ENCODE measurements at places on chromosomes 1 and 21.

GRCh38 chr1:64983110-64983509 is 16.8 kb upstream of the JAK1 start:
- no peak for DNase-seq

- no peak for DNase-seq
Measured at GRCh38 chr21:38848187-38848609, 42.5 kb downstream of the ETS2 start.

DNA sequence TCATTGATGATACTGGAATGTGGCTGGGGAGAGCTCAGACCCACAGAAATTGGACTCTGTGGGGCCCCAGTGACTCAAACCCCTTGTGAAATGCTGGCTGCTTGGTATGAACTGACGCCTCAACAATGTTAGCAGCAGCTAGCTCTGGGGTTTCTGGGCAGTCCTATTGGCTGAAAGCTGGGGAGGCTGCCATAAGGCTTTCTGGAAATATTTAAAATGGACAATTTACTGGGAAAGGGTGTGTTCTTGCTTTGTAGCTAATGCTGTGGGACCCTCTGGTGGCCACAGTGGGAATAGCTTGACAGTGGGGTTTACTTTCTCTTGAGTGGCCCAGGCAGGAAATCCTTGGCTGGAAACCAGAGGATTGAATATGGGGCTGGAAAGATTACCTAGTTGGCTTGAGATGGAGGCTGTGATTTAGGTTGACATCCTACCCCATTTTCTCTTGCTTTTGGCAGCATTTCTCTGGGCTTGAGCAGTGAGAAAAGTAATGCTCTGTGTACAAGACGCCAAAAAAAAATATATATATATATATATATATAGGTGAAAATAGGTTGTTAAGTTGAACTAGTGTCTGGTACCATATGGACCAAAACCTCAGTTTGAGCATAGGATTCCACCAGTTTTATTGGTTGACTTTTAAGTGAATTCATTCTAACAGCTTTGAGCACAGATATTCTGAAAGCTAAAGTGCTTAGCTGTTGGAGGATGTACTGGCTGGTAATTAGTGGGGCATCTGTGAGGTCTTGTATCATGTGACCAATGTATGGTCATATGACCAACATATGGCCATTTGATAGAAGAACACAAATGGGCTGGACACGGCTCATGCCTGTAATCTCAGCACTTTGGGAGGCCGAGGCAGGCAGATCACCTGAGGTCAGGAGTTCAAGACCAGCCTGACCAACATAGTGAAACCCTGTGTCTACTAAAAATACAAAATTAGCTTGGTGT is 8.2 kb upstream of the S100A10 start:
- peak; percentile 22 for DNase-seq

DNA sequence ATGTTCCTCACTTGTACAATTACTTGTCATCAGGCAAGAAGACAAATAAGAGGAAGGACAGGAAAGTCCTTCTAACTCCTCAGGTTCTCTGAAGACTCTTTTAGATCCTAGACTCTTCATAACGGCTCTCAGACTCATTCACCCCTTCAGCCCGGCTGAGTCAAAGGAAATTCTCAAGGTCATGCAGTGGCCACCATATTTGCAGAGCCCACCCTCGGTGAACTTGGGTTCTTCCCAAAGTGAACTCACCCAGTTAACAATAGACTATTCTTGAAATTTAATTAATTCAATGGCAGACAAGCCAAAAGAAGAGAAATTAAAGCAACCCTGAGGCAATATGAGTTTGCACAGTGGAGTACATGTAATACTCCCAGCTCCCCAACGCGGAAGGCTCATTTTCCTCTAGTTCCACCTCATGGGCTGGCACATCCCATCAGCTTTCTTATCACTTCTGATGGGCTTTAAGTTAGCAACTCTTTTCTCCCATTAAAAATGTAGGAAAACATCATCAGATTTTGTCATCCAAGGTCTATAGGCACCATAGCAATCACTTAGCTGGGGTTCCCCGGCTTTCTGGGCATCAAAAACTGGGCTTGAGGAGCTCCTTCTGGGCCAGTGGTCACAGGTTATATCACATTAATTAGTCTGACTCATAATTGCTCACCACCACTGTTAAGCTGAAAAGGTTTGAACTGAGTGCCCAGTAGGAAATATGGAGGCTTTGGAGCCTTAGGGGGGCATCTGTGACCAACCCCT is 27.8 kb upstream of the TIAM1 start:
- no peak for DNase-seq

Data from stimulated activated CD4-positive, alpha-beta T cell treated with anti-CD3 and anti-CD28 coated beads, TNF-alpha, amount 100 ng/mL, for 1 hour (primary cell).